Lower lobe of right lung (tissue), 2 donors: ENCODE measurements at places on chromosomes 12 and 14. TPM values are rescaled to one million over a fixed set of nuclear protein-coding genes. Genes with fewer than 3 reads are reported as not detected.

DNA sequence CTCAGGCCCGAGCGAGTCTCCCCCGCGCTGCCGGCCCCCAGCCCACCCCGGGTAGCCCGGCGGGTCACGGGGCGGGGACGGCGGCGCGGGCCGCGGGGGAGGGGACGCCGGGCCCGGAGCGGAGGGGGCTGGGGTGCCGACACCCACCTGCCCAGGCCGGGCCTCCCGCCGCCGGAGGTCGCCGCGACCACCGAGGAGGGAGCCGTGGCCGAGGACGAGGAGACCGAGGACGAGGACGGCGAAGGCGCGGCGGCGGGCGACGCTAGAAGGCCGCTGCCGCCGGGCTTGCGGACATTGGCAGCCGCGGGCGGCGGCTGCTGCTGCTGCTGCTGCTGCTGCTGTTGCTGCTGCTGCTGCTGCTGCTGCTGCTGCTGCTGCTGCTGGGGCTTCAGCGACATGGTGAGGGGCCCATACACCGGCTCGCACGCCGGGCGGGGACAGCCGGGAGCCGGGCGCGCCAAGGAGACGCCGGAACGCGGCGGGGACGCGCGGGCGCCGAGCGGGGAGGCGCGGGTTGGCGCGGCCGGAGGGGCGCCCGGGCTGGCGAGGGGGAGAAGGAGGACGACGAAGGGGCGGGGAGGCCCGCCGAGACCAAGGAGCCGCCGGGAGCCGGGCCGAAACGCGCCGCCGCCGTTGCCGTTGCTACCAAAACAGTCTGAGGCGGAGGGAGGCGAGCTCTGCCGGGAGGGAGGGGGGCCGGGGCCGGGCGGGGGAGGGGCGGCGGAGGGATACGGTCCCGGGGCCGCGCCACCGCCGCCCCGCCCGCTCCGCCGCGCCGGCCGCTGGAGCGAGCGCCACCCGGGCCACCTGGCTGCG is at the start of gene ATXN2:
Gene ATXN2 (minus strand): TSS at position 679 of the 816 bp plus-strand sequence. CDS start 281 bp downstream, at position 398.
- H3K4me1 ChIP-seq = peaks cover 38% of the 10 kb centered on the region
- peak within 1 kb of the TSS; percentile 96 for H3K27ac ChIP-seq
- H3K4me3 ChIP-seq = peak within 1 kb of the TSS; percentile 97
- DNase-seq = peak; percentile 76
- H3K27me3 ChIP-seq = no peaks in the 10 kb centered on the region

DNA sequence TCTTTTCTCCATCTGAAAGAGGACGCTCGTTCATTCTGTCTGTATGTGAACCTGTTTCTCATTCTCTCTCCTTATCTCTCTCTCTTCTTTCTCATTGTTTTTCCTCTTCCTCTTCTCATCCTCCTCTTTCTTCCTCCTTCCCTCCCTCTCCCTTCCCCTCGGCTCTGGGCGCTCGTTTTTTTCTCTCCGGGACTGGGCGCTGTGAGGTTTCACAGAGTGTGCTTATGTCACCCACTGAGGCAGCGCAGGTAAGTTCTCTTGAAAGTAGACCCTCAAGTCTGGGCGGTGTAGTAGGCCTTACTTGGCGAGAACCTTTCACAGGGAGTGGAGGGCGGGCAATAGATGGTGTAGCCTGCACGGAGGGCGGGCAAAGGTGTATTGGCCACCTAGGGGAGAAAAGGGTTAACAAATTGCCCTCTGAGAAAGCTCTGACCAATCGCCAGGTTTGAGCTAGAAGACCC is 4.5 kb upstream of the SIX1 start:
- H3K4me1 ChIP-seq = peaks cover 61% of the 10 kb centered on the region
- no peak overlapping the region for H3K27ac ChIP-seq
- H3K4me3 ChIP-seq = no peak overlapping the region
- no peak for DNase-seq
- H3K27me3 ChIP-seq = peaks cover 97% of the 10 kb centered on the region

HOXC11 gene
- total RNA-seq = not detected

EIF2B1 gene
- total RNA-seq = 41.4 TPM

DNA sequence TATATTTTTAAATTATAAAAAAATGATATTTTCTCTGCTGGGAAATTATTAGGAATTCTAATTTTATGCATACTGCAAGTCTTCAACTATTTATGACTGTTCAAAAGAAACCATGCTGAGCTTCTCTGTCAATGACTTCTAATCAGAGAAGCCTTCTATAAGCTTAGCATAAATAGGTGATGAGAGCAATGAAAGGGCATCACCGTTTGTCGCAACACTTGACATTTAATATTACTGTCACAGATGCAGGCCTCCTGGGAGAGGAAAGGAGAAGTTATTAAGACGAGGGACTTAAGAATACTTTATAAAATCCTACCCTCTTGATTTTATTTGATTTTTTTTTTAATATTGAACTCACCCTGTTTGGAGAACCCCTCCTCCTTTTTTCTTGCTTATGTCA is 69.8 kb downstream of the CAPZA3 start:
- H3K4me1 ChIP-seq = no peaks in the 10 kb centered on the region
- no peak overlapping the region for H3K27ac ChIP-seq
- no peak overlapping the region for H3K4me3 ChIP-seq
- H3K27me3 ChIP-seq = no peaks in the 10 kb centered on the region
